Pancreas (tissue), 10 donors: ENCODE measurements at places on chromosomes 4 and X.

GRCh38 chr4:1164444-1164843 is 7.9 kb downstream of the SPON2 start:
- no peak for DNase-seq

DNA sequence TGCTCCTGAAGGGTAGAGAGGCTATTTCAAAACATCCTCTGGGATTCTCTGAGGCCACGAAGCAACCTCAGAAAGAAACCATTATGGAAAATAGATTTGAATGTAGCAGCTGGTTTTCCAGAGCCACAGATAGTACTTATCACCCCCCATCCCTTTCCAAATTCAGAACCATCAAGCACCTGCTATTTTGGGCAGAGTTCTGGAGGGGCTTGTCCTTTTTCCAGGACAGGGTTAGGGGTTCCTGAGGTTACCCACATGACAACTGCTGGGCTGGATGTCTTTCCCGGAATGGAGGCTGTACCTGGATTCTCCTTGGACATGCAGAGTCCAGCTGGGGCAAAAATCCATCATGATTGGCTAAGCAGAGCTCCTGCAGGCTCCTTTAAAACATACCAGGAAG is 22.0 kb upstream of the ZXDA start:
- no peak for DNase-seq

DNA sequence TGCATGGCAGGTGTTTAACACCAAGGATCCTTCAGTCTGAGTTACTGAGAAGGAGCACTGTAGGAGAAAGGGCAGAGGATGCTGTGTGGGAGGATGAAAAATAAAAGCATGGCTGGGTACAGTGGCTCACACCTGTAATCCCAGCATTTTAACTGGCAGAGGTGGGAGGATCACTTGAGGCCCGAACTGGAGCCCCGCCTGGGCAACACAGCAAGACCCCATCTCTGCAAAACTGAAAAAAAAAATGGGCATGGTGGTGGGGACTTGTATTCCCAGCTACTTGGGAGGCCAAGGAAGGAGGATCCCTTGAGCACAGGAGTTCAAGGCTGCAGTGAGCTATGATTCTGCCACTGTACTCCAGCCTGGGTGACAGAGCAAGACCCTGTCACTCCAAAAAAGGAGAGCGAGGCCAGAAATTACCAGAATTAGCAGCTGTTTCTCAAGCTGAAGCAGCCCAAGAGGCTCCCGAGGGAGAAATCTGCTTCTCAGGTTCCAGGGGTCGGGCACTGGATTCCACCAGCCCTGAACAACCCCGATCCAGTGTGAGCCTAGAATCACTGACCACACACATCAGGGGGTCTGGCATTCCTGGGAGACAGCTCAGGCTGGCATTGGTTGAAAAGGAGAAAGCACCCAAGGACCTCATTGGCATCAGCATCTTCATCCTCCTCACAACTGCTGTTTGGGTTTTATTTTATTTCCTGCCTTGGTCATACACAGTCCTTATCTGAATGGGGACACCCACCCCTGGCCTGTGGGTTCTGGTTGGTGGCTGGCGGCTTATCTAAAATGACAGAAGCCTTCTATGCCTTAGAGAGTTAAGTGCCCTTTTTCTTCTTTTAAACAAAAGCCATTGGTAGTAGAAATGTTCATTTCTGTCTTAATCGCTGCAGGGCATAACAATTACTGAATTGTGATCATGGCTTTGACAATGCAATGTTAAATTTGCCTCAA is 66.3 kb upstream of the TRIM2 start:
- no peak for DNase-seq

- DNase-seq: no peak
These were observed 16.9 kb upstream of the CEP135 start for GRCh38 chr4:55931833-55932232.

- DNase-seq: no peak
These were observed 283.5 kb downstream of the EVC2 start for GRCh38 chr4:5424901-5425300.

- no peak for DNase-seq
These were observed 188.9 kb downstream of the CAMK2D start for GRCh38 chr4:113572620-113573019.

DNA sequence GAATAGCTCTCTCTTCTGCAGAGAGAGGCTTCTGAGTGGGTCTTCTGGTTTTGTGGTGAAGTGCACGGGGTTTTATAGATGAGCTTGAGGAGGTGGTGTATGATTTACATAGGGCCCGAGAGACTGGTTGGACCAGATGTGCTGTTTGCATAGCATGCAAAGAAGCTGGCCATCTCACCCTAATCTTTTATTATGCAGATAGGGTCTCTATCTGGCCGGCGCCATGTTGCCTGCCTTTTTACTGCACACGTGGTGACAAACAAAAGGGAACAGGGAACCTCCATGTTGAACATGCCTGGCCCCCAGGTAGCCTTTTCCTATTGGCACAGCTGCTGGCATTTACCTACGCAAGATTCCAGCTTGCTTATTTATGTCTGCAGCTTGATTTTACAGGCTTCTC is 473.3 kb upstream of the FAM47C start:
- DNase-seq: no peak

DNA sequence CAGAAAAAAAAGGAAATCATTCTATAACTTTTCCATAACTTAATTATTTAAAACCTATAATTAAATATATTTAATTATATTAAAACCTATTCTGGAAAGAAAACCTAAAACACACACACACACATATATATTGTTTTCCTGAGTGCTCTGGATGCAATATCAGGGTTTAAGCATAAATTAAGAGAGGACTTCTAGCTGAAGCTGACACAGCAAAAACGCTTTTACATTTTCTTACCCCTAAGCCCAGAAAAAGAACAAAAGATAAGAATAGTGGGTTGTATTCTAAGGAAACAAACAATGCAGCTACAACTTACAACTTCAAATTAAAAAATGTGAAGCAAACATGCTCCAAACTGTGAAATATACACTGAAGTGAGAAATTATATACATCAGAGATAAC is 52.3 kb downstream of the TMPRSS11B start:
- no peak for DNase-seq

GRCh38 chrX:133880032-133880443 is 105.4 kb downstream of the GPC3 start:
- no peak for DNase-seq

GRCh38 chr4:52638717-52639116 is 20.4 kb downstream of the USP46 start:
- DNase-seq: no peak

DNA sequence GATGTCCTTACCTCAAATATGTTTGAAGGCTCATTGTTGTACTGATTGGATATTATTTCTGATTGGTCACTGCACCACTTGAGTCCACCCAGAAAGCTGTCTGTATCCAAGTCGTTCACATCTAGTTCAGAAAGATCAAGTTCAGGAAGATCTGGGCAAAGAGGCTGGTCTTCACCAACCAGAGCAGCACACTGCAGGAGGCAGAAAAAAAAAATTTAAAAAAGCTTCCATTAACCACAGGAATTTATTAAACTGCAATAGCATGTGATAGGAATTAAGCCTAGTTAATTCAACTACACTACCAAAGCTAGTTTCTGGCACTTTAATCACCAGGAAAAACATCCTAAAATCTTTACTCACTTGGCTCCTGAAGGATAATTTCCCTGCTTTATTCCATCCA is 5.1 kb downstream of the PPARGC1A start:
- DNase-seq: no peak

- DNase-seq: no peak
These were observed 315.0 kb downstream of the AFF2 start for GRCh38 chrX:148815218-148815961.

GRCh38 chr4:95095348-95095974 is 337.7 kb downstream of the BMPR1B start:
- DNase-seq: no peak

- DNase-seq: no peak
These were observed 91.2 kb downstream of the PLS3 start for GRCh38 chrX:115652221-115652620.

- no peak for DNase-seq
These were observed 902.8 kb upstream of the NDST4 start for GRCh38 chr4:116016201-116016600.

DNA sequence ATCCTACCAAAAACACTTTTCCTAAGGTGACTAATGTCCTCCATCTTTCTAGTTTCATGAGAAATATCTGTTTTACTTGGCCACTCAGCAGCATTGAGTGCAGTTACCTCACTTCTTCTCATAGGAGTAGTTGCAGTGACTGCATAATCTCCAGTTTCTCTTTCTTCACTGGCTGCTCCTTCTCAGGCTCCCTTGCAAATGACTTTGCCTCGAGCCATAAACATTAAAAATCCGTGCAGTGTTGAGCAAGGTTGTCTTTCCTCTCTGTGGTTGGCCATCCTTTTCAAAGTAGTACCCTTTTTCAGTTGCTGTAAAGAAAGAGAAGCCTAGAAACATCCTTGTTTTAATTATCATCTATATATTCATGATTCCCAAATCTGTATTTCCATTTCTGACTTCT is 10.2 kb upstream of the PRKG2 start:
- DNase-seq: no peak

- peak; percentile 45 for DNase-seq
These were observed 5.3 kb downstream of the EMD start for GRCh38 chrX:154384284-154384892.

- no peak for DNase-seq
These were observed 22.8 kb upstream of the TBL1X start for GRCh38 chrX:9442056-9442455.

DNA sequence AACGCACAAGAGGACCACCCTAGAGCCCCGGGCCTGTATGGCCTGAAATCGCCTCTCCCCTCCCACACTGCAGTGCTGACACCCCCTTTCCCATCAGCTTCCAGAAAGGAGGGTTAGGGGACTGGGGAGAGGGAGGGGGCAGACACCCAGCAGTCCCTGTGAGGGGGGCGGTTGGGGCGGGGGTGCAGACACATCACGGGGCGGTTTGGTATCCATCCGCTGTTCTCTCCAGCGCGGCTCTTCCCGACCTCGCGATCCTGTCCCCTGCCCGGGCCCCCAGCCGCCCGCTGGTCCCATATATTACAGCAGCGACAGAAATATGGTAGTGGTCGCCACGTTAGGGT is 404 bp upstream of the GPRASP2 start:
- DNase-seq: no peak

GRCh38 chrX:39676434-39676833 is 421.3 kb downstream of the BCOR start:
- DNase-seq: no peak

DNA sequence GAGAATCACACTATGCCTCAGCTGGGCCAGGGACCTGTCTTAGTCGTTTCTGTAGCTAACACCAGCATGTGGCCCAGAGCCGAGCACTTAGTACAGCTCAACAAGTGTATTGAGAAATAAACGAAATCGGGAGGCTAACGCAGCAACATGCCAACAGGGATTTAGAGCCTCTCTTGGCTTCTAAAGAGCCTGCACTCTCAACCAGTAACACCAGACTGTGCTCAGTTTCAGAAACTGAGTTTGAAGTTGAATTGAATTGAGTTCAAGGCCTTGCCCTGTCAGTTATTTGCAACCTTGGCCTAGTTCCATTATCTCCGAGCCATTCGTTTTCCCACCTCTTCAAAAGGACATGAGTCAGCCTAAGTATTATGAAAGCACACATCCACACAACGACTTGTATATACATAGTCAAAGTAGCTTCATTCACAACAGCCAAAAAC is 71.3 kb upstream of the LDB2 start:
- no peak for DNase-seq

DNA sequence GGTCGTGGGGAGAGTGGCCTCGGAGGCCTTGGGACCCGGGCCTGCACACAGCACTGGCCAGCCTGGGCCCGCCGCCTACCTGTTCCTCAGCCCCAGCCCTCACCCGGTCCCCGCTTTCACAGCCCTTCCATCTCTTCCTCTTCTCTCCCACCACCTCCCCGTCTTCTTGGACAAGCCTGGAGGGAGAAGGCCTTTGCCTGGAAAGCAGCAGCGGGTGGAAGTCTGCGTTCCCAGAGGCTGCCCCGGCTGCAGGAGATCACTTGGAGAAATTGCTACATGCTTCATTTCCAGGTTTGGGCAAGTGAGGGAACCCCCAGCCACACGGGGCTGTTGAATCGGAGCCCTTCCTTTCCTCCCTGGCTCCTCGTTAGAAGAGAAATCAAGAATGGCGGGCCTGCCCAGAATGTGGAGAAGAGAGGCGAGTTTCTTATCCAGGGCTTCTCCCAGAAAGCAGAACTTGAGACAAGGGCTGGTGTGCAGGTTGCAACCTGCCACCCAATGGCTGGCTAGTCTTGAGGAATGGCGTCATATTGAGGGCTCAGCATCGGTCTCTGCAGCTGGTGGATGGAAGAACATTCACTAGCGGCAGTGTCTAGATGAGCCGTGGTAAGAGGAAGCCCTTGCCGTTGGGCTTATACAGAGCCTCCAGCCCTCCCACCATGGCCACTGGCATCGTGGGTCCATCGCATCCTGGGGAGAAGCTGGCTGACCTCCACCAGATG is 1.2 kb upstream of the PDZD4 start:
- DNase-seq: no peak

DNA sequence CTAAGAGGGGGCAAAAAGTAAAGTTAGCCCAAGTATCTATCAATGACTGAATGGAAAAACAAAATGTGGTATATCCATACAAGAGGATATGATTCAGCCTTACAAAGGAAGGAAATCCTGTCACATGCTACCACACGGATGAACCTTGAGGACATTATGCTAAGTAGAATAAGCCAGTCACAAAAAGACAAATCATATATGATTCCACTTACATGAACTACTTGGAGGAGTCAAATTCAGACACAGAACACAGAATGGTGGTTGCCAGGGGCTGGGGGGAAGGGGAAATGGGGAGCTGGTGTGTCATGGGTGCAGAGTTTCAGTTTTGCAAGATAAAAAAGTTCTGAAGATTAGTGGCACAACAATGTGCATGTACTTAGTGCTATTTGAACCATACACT is 101.8 kb downstream of the SH3KBP1 start:
- DNase-seq: no peak

GRCh38 chrX:37476571-37477170 is 94.8 kb upstream of the LANCL3 start:
- no peak for DNase-seq

- no peak for DNase-seq
These were observed 616.9 kb downstream of the FSTL5 start for GRCh38 chr4:161546902-161547301.

GRCh38 chrX:68686097-68686977 is 38.9 kb downstream of the STARD8 start:
- no peak for DNase-seq

DNA sequence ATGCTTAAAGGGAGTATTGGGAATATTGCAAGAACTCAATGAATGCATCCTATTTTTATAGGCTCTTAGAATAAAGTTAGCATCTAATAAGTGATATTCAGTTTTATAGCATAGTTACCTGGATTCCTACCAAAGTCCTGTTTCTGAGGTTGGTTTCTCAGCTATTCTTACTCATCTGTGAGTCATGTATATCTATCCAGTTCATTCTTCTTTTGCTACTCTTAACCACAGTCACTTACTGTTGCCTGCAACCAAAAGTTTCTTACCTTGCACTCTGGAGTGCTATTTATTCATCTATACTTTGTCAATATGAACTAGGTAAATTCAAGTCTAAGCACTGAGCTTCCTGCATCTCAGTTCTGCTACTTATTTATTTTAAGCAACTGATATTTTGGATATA is 322.5 kb downstream of the HS3ST1 start:
- no peak for DNase-seq

DNA sequence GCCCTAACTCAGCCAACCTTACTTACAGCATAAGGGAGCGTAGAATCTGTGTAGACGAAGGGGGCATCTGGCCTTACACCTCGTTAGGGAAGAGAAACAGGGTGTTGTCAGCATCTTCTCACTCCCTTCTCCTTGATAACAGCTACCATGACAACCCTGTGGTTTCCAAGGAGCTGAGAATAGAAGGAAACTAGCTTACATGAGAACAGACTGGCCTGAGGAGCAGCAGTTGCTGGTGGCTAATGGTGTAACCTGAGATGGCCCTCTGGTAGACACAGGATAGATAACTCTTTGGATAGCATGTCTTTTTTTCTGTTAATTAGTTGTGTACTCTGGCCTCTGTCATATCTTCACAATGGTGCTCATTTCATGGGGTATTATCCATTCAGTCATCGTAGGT is 14.6 kb downstream of the PLP1 start:
- no peak for DNase-seq
